ENCODE measurements at places on chromosomes 6 and 20.

GRCh38 chr20:63177134-63177784 is 38.7 kb downstream of the YTHDF1 start:
- no peak for DNase-seq

DNA sequence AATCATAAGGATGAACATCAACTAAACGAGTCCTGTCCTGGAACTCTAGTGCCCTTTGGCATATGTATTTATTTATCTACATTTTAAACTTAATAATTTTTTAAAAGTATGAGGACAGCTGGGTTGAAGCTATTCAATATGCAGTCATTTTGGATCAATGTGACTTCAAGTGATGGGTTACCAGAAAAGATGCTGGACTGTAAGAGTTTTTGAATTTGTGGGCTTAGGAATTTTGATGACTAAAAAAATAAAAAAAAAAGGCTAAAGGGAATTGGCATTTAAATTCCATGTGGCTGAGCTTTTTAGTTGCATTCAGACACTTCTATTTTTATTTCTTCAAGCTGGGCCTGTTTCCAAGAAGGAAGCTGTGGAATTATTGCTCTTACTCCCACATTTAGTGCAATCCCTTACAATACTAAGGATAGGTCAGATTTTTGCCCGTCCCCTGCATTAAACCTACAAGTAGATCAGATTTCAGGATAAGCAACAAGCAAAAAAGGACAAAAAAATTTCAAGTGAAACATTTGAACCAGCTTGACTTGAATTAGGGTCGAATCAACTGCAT is 704.2 kb upstream of the CITED2 start:
- DNase-seq: no peak

DNA sequence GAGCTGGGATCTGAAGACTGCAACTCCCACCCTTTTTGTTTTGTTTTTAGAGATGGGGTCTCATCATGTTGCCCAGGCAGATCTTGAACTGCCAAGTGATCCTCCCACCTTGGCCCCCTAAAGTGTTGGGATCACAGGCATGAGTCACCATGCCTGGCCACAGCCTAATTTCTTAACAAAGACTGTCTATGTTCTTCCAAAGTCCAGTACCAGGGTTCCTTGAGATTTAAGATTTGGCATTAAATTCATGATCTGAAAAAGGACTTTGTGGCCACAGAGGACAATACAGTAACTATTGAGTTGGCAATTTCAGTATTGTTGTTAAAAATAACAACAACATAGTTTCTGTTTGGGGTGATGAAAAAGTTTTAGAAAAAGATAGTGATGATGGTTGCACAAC is 28.7 kb upstream of the BEND3 start:
- DNase-seq: no peak

DNA sequence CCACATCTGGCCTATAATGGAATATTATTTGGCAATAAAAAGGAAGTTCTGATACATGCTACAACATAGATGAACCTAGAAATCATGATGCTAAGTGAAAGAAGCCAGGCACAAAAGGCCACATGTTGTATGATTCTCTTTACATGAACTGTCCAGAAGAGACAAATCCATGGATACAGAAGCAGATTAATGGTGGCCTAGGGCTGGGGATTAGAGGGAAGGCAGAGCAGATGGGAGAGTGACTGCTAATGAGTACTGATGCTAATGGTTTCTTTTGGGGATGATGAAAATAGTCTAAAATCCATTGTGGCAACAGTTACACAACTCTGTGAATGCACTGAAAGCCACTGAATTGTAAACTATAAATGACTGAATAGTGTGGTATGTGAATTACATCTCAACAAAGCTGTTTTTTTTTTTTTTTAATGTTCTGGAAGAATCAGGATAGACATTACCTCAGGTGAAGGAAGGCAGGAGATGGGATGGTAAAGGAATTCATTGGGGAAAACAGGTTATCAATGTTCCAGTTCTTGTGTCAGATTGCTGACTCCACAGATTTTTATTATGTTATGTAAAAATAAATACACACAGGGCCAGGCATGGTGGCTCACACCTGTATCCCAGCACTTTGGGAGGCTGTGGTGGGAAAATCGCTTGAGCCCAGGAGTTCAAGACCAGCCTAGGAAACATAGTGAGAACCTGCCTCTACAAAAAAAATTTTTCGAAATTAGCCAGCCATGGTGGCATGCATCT is 8.9 kb upstream of the SOX12 start:
- no peak for DNase-seq

DNA sequence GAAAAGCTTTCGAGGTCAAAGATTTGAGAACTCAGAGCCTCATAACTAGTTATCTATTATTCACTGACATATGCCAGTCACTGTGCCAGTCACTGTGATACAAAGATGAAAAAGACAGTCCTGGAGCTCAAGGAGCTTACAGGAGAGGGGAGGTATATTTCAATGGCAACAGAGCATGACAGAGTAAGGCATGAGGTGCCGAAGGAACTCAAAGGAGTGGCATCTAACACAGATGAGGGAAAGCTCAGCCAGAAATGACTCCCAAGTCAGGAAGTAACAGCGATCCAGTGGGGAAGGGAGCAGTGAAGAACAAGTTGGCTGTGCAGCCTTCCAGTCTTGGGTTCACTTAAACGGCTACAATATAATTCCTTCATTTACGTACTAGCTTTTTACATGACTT is 46.6 kb downstream of the DTNBP1 start:
- DNase-seq: no peak

DNA sequence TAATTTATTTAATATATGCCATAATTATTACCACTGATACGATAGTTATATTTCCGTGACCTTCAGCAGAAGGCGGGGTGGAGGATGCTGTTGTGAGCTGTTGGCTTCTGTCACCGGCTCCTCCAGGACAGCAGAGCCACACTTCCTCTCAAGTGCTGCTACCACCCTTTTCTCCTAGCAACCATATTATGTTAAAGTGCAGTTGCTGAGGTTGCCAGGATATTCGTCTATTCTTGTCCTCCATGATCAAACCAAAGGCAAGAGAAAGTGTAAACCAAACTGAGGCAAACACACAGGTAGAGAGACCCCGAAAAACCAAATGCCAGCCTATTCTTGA is 27.8 kb downstream of the RGS17 start:
- DNase-seq: no peak

DNA sequence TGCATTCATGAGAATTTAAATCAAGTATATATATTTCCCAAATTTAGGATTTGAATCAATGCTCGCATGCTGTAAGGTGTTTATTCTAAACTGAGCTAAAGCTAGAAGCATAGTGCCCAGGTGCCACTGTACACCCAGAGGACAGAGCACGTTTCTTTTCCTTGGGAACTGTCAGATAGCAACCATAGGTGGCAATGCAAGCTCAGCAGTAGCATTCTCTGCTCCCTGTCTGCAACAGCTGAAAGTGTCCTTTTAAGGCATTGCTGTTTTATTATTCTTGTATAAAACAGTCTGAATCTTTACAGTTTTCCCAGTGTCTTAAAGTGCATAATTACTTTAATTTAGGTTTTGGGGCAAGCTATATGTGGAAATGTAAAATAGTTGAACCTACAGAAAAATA is 443.4 kb upstream of the MMS22L start:
- no peak for DNase-seq

- no peak for DNase-seq
Measured at GRCh38 chr6:13280254-13280653, 48.1 kb downstream of the TBC1D7 start.

All from GF-D8 (cell line).